ENCODE measurements at places on chromosomes 1 and 21.

DNA sequence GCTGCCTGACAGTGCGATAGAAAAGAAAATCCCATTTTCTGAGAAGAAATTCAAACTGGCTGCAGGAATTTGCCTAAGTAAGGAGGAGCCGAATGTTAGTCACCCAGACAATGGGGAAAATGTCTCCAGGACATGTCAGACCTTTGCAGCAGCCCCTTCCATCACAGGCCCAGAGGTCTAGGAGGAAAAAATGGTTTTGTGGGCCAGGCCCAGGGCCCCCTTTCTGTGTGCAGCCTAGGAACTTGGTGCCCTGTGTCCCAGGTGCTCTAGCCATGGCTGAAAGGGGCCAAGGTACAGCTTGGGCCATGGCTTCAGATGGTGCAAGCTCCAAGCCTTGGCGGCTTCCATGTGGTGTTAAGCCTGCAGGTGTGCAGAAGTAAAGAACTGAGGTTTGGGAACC lies 14.6 kb downstream of the ZBTB21 start:
- DNase-seq: no peak

DNA sequence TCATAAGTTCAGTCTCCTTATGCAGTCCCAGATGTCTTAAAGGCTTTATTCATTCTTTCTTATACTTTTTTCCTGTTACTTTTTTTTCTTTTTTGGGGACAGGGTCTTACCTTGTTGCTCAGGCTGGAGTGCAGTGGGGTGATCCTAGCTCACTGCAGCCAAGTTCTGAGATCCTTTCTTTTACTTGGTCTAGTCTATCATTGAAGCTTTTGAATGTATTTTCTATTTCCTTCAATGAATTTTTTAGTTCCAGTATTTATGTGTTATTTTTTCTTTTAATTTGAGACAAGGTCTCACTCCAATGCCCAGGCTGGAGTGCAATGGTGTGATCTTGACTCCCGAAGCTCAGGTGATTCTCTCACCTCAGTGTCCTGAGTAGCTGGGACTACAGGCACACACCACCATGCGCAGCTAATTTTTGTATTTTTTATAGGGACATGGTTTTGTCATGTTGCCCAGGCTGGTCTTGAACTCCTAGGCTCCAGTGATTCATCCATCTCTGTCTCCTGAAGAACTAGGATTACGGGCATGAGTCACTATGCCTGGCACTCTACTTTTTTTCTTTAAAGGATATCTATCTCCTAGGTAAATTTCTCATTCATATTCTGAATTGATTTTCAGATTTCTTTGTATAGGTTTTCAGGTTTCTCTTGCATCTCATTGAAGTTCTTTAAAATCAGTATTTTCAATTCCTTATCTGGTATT lies 26.1 kb upstream of the GTF2B start:
- DNase-seq: no peak

DNA sequence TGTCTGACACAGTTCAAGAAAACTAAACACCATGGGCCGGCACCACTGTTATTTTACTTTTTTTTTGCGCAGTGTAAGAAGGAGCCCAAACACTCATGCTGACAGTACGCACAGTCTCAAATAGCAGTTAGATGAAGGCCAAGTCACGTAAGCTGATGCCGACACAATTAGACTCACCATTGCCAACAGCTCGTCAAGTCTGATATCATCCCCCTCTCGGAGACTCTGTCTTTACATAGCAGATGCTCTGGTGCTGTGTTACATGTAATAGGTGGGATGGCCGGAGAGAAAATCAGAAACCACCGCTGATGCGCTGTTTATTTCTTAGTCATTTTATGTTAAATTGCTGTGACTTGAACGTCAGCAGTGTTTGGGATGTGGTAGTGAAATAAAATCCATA lies 49.3 kb downstream of the TGFB2 start:
- no peak for DNase-seq

DNA sequence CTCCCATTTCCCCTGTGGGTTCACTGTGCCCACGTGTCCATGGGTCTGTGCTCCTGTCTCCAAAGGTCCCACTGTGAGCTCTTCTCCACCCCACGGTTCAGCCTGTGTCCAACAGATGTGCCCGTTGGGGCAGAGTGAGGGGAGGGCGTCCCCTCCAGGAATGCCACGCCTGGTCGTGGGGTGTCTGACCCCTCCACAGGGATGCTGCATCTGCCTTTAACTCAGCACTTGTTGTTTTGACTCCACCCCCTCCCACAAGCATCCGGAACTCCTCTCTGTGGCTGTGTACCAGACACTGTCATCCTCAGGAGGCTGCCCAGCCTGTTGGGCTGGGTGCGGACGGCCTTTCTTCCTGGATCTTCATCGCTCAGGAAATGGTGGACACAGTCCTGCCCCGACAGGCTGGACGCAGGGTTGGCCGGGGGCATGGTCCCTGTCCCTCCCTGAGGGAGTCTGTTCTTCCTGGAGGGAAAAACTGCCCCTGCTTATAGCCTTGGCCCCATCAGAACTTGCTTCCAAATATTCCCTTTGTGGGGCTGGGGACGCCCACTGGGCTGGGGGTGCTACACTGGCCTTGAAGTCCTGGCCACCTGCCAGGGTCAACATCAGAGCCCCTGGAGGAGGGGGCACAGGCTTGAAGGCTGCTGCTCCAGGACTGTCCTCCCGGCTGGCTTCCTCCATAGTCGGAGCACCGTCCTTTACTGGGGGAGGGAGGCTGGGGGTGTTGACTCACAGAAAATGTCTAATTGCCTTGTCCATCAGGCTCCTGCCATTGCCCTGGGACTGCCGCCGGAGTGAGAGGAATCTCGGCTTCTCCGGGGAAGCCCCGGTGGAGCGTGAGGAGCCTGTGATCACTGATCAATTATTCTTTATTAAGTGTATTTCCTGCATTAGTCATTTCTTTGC lies 182.0 kb upstream of the C1orf174 start:
- no peak for DNase-seq

GRCh38 chr1:220301630-220302029 lies 29.4 kb upstream of the RAB3GAP2 start:
- no peak for DNase-seq

GRCh38 chr1:209561532-209561931 lies 22.0 kb upstream of the CAMK1G start:
- no peak for DNase-seq

DNA sequence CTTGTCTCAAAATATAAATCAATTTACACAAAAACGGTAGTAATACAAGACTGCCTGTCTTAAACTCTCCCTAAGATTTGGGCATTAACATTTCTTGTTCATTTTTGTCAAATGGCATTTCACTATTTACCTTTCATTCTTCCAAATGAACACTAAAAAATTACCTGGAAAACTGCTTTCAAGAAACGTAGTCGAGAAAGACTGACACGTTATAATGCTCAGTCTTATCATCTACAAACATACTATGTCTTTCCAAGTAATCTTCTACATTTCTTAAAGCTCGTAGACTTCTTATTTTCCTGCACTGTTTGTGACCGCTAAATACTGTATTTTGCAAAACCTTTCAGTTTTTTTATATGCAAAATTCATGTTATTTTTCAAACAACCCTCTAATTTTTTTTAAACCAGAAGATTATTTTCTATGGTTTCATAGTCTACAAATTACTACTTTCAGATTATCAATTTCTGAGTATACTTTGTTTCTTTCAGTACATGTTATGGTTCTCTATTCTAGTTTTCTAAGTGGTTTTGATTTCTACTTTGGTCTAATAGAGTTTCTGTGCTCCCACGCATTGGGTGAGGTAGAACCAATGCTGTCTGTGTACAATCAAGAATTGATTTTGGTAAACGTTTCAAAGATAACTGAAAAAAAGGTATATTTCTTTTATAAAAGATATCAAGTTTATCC lies 336.4 kb downstream of the SMYD3 start:
- DNase-seq: no peak

DNA sequence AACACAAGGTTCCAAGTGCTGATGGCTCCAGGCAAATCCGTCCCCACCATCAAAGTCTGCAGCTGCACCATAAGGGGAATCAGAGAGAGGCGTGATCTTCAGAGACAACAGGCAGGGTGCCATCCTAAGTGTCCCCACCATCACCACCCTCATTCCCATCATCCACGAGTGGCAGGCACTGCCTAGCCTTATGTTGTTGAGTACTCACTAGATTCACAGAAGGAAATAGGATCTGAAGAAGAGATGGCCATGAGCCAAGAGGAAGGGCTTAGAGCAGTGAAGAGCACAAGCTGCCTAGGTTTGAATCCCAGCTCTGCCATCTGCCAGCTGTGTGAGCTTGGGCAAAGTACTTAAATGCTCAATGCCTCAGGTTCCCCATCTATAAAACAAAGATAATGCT lies 207.3 kb upstream of the CSF3R start:
- DNase-seq: no peak

DNA sequence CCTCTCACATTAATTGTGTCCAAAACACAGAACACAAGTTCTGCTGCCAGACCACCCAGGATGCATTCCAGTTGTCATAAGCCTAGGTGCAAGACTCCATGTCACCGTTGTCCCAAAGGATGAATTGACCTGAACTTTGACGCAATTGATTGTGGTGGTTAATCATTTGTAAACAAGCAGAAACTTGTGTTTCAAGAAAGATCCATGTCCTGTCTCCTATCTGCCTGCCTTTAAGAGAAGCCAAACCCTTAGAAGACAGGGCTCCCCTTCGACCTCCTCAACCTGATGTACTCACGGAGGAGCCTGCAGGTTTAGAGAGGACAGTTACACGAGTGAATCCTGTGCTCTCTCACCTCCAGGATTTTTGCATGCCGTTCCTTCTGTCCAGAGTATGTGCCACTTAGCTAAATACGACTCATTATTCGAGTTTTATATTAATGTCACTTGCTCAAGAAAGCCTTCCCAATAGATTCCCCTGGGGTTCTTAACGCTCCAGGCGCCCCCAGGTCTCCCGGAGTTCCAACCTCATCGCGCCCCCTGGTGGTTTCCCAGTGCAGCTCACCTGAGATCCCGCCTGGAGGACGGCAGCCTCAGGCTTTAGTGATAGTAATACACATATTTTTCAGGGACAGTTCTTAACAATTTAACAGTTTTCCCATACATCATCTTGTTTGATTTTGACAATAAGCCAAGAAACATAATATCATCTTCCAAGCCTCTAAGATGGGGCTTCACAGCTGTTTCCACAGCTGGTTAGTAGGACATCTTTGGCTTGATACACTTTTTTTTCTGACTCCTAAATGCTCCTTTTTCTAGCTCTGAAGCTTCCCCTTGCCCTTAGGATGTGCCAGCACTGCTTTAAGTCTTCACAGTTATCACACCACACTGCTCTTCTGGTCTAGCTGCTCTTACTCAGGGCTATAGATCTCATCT lies 2.4 kb upstream of the C8B start:
- DNase-seq: no peak

DNA sequence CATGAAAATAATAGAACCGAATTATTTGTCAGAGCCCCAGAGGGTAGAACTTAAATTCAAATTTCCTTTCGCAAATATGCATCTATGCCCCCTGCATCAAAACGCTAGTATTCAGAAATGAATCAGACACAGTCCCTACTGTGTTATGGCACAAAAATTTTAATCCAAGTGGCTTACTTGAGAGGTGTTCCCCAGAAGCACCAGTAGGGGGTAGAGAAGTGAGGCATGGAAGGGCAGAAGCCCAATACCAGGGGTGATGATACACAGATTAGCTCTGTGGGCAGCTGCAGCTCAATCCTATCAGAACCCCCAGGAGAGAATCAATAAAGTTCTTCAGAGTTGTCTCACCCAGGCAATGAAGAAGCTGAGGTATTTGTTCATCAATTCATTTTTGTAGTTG lies 342.2 kb downstream of the OMA1 start:
- DNase-seq: no peak

- DNase-seq: no peak
Observed at GRCh38 chr1:160720356-160721085, 8.9 kb upstream of the CD48 start.

GRCh38 chr1:14949270-14949835 lies 204.2 kb upstream of the TMEM51 start:
- DNase-seq: no peak

Measured in stimulated activated CD4-positive, alpha-beta T cell treated with anti-CD3 and anti-CD28 coated beads, Interleukin-12 subunit alpha, Interleukin-12 subunit beta, amount 100 ng/mL, for 48 hours (primary cell).